ENCODE measurements at places on chromosomes 3 and 15.

- no peak for DNase-seq
These were observed 57.8 kb downstream of the MEGF11 start for GRCh38 chr15:66195621-66196230.

DNA sequence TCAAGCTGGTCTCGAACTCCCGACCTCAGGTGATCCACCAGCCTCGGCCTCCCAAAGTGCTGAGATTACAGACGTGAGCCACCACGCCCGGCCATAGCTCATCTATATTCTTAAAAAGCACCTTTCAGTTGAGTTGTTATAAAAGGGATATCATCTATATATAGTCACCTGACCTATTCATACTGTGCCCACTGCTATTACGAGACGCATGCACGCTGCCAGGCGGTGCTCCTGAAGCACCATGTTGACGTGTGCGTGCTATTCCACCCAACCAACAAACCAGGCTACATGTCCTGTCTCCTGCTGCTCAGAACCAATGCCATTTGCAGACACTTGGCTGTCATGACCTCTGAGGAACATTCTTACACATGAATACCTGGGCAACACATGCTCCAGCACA lies 17.6 kb downstream of the CYFIP1 start:
- no peak for DNase-seq

DNA sequence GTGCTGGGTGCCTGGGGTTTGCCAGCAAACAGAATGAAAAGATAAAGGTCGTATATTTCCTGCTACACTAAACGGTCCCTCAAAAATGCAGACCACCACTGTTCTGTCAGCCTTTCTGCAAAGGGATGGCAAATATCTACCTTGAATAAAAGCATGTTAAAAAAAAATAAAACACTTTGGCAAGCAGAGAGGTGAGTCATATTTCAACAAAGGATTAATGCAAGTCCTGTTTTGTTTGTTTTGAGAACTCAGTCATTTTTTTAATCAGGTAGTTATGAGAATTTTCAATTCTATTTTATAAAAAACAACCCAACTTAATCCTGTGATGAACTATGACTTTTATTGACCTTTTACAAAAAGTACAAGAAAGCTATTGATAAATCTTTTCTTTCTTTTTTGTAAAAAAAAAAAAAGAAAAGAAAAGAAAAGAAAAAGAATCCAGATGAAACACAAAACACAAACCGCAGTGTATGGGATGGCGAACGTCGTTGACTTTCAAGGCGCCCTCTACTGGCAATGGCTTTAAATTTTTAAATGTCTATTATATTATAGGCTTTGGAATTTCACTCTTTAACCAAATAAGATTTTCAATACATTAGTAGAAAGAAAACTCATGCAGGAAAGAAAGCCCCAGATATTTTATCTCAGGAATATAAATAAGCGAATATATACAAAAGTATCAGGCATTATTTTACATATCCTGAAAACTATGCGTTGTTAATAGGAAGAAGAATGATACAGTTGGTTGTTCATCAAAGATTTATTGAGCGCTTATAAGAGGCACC lies 87.8 kb downstream of the NCEH1 start:
- DNase-seq = peak; percentile 31

DNA sequence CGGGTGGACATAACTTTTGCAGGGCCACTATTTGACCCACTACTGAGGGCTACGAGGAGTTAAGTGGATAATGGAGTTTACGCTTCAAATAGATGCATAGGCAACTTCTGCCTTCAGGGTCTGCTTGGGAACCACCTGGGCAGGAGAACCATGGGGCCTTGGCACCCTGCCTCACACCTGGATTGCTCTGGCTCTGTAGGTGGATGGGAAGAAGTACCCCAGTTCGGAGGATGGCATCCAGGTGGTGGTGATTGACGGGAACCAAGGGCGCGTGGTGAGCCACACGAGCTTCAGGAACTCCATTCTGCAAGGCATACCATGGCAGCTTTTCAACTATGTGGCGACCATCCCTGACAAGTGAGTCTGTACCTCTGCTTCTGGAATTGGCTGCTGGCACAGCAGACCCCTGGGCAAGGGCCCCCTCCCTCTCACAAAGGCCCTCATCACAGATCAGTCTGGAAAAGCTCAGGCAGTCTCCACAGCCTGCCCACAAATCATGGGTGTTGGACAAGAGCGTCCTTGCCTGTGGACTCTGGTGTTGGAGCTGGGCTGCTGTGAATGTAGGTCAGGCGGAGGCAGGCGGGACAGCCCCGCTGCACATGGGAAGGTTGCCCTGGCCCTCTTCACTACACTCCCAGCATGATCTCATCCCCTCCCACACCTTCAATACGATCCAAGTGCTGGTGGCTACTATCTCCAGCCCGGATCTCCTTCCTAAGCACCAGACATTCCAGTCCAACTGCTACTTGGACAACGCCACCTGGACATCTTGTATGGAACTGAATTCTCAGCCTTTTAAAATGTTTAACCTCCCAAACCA lies 46.7 kb downstream of the MESD start:
- no peak for DNase-seq

- no peak for DNase-seq
These were observed 20.8 kb upstream of the CCR9 start for GRCh38 chr3:45865563-45865962.

DNA sequence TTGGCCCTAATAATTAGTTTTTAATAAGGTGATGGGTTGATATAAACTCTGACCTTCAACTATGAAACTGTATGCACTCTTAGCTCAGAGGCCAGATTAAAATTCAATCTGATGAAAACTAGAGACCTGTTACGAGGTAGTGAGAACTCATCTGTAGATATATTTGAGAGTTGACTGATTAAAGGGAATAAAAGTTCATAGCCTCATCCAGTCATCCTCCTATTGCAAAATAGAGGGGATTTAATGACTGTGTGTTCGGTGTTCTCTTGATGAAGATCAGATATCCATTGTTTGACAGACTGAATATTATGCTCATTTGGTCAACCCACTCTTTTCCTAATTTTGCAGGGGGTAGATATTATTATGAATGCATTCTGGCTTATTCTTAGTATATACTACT lies 23.3 kb upstream of the PLCL2 start:
- DNase-seq = no peak

DNA sequence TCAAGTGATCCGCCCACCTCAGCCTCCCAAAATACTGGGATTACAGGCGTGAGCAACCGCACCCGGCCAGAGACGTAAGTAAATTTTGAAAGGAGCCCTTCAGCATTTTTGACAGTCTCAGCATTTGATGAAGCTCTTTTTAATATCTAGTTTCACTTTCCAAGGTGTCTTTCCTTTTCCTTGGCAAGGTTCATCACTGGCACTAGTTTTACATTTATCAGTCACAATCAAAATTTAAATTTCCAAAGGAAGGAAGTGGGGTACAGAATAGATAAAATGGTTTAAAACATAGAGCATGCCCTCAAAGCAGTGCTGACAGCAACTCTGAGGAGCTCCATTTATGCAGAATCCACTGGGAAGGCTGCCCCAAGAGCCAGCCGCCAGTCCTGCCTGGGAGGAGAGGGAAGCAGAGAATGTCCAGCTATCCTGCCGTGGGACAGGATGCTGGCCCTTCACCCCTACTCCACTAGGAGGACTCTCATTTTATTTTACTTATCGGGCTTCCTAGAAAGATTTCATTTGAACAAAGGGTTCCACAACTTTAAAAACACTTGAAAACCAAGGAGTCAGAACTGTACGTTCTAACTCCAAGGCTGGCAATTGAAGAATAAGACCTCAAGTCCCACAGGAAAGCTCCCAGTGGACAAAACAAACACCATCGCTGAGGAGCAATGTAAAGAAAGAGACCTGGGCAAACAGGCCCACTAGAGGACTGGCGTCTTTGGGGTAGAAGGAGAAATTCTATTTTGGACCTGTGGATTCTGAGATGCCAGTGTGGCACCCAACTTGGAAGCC lies 9.9 kb downstream of the SFMBT1 start:
- no peak for DNase-seq

GRCh38 chr3:129764090-129764489 lies 129.4 kb downstream of the TMCC1 start:
- DNase-seq = no peak

- DNase-seq = no peak
These were observed 19.7 kb downstream of the SEC61A1 start for GRCh38 chr3:128071771-128072453.

- no peak for DNase-seq
These were observed 39.0 kb downstream of the INTS14 start for GRCh38 chr15:65571971-65572370.

DNA sequence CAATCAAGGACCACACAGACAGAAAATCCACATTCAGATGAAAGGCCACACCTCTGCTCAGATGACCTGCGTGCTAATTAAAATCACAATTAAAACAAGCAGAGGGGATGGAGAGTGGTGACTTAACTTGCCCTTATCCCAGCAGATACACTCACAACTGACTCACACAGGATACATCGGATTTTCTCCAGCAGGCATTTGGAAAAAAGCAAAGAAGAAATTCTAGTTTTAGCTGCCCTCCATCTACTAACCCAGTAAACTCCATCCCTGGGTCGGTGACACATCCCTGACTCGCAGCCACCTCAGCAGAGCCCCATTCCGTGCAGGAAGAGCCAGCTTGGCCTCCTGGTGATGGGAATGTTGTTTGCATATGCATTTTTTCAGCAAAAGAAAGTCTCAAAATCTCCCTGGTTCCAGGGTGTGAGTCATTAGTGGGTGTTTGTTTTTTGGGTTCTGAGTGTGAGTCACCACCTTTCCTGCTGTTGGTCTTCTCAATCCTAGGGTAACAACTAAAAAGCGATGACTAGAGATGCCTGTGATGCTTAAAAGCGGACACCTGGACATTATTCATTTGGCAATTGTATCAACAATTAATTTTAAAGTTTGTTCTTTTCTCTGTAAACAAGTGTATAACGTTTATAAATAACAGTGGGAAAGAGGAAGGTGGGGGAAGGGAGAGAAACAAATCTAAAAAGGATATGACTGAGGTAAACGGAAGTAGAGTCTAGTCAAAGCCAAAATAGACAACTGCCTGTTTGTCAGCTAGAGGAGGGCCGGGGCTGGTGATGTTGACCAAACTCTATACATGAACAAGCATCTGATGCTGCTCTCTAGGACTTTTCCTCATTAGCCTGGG lies 49.8 kb upstream of the SLC4A7 start:
- DNase-seq = no peak

GRCh38 chr3:168034152-168034928 lies 61.4 kb downstream of the GOLIM4 start:
- DNase-seq = no peak

- no peak for DNase-seq
These were observed 57.5 kb downstream of the CPN2 start for GRCh38 chr3:194293546-194294198.

DNA sequence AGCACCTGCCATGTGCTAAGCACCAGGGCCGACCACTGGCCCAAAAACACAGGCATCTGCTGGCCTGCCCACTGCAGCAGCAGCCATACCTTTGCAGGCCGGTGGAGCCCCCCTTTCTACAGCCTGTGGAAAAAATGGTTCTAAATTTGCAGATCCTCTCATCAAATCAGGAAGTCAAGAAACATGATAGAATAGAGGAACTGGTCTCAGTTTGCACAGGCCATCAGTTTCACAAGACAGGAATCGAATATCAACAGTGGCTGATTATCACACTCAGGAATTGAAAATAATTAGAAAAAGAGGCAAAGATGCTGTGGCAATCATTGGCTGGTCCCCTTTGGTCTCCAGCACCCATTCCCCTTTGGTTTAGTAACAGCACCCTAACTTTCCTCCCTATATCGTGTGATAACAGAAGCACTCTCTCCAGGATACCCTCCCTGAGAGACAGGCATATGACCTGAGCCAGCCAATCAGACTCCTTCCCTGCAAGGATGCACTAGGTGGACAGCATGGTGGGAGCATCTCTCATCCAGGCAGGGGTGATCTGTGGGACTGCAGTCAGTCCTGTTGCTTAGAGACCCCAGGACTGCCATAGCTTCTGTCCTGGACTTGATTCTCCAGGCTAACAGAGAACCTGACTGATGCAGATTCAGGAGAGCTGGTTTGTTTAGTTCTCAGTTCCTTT lies 3.5 kb upstream of the PAK6 start:
- no peak for DNase-seq

GRCh38 chr3:13715961-13716360 lies 163.9 kb downstream of the WNT7A start:
- DNase-seq = no peak

- DNase-seq = no peak
These were observed 250.1 kb downstream of the ZBTB20 start for GRCh38 chr3:114896978-114897377.

DNA sequence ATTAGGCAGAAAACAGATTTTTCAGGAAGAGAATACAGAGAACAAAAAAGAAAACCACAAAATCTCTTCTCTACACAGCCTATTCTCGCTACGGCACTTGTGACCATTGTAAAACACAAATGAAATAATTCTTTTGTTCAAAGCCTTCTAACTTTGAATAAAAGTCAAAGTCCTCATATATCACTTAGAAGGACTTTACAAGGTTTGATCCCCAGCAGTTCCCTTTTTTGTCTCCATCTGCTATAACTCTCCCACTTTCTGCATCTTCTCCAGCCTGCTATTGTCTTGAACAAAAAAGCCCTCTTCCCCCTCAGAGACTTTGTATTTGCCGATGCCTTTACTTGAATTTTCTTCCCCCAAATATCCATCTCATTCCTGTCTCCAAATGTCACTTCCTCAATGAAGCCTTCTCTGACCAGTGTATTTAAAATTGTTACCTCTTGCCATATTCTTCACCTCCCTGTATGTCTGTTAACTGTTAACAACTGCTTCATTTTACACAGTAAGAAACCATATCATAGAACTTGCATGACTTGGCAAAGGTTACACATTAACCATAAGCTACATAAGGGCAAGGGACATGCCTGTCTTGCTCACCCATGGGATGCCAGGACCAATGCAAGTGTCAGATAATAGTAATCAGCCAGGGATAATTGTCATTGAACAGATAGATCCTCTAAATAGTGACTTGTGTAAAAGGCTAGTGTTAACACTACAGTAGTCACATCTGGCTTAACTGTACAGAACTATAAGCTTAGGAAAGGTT lies 122.4 kb downstream of the CBLB start:
- DNase-seq = no peak

DNA sequence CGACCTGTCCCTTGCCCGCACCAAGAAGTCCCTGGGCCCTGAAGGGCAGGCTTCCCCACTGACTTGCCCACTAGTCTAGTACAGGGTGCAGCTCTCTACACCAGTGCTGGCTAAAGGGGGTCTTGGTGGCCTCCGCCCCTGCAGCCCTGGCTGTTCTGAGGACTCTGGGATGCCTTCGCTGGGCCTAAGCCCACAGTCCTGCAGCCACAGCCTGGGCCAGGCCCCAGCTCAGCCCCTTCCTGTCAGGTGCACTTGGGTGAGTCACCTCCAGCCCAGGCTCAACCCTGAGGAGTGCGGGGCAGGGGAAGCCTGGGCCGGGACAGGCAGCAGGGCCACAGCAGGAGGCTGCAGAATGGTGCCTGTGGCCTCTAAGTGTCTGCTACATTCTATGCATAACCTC lies 971 bp downstream of the C3orf22 start:
- no peak for DNase-seq

- DNase-seq = no peak
These were observed 973 bp downstream of the BUB1B start for GRCh38 chr15:40161693-40162391.

DNA sequence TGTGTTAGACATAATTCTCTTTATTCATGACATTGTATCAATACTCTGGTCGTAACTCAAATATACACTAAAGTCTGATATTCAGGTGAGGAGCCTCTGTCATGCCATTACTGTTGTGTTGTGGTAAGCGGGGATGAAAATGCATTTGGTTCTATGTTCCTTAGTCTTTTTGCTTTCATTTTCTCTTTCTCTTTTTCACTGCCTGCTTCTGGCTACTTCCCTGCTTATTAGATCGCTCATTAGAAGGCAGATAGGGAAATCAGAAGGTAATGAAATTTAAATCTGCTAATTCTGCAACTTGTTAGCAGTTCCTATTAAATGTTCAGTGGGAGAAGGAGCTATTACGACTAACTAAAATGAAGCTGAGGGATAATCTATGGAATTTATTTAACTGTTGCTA lies 345.0 kb downstream of the GRM7 start:
- DNase-seq = no peak
